ENCODE measurements at places on chromosomes 5 and 9. TPM values are rescaled to one million over a fixed set of nuclear protein-coding genes. Genes with fewer than 3 reads are reported as not detected.

DNA sequence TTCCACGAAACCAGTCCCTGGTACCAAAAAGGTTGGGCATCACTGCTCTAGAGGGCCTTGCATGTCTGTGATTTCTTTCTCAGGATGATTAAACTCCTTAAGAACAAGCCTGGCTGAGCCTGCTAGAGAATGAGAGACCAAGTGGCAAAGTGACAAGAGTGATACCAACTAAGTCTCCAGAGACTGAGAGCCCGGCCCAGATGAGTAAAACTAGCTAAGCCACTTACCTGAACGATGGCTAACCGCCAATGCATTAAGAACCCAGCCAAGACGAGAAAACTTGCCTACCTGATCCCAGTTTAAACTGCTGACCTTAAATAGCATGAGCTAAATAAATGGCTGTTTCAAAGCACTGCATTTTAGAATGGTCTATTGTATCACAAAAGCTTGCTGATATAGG, 5.6 kb upstream of the CCDC152 start:
- no peak for DNase-seq
- no peaks in the 10 kb centered on the region for H3K4me1 ChIP-seq
- H3K27me3 ChIP-seq, result peaks cover 1% of the 10 kb centered on the region
- no peaks in the 10 kb centered on the region for H3K36me3 ChIP-seq

GRCh38 chr5:125126050-125126449, 379.6 kb upstream of the ZNF608 start:
- H3K27ac ChIP-seq, result no peak overlapping the region
- no peak overlapping the region for H3K4me3 ChIP-seq
- no peaks in the 10 kb centered on the region for H3K36me3 ChIP-seq

DNA sequence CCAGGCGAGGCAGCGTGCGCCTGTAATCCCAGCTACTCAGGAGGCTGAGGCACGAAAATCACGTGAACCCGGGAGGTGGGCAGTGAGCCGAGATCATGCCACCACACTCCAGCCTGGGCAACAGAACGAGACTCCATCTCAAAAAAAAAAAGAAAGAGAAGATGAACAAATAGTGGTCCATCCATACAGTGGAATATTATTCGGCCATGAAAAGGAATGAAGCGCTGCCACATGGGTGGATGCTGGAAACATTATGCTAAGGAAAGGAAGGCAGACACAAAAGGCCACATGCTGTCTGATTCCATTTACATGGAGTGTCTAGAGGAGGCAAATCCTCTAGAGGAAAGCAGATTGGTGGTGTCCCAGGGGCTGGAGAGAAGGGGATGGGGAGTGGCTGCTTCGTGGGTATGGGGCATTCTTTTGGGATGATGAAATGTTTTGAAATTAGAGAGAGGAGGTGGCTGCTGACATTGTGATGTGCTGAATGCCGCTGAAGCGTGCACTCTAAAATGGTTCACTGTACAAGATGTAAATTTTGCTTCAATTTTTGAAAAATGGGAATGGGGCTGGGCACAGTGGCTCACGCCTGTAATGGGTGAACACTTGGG, 17.0 kb downstream of the PLPP7 start:
- peaks cover 7% of the 10 kb centered on the region for H3K4me1 ChIP-seq
- H3K27ac ChIP-seq, result peak overlapping the region; percentile 66
- H3K36me3 ChIP-seq, result no peaks in the 10 kb centered on the region
- no peak for DNase-seq

DNA sequence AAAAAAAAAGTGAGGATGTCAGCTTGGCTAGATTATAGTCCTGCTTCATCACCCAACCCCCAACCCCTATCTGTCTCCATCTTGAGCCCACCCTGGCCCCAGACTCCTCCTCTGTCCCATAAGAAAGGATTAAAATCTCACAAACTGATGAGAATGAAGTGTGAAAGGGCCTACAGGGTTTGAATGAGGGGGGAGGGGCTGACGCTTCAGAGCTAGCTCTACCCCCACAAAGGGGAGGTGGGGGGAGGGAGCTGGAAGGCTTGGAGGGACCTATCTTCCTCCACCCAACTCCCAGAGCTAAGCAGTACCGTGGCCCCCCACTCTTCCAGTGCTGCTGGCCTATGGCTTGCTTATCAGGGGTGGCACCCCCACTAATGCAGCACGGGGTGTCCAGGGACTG, 43.7 kb upstream of the HAND1 start:
- no peak overlapping the region for H3K4me3 ChIP-seq
- peaks cover 18% of the 10 kb centered on the region for H3K4me1 ChIP-seq
- H3K36me3 ChIP-seq, result peaks cover 8% of the 10 kb centered on the region
- no peak overlapping the region for H3K27ac ChIP-seq
- H3K27me3 ChIP-seq, result peaks cover 5% of the 10 kb centered on the region

DNA sequence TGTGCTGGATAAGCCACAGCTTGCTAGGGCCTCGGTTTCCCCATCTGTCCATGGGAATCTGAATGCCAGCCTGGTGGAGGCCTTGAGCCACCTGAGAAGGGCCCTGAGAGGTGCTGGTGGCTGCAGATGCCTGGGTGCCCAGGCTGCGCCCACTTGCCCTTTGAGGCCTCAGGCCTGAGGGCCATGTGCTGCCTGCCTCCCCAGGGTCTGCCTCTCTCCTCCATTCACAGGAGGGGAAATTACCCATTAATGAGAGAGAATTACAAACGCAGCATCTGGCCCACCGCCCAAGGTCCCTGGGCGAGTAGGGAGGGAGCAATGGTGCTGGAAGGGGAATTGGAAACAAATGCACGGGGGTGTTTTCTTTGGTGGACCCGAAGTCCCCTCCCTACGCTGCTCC, 59.6 kb downstream of the BARX1 start:
- no peak overlapping the region for H3K4me3 ChIP-seq
- DNase-seq, result no peak
- no peak overlapping the region for H3K27ac ChIP-seq
- peaks cover 7% of the 10 kb centered on the region for H3K36me3 ChIP-seq

GRCh38 chr9:7097785-7098752, 340.3 kb downstream of the KDM4C start:
- peaks cover 1% of the 10 kb centered on the region for H3K27me3 ChIP-seq
- no peak overlapping the region for H3K4me3 ChIP-seq
- H3K27ac ChIP-seq, result no peak overlapping the region
- peaks cover 4% of the 10 kb centered on the region for H3K4me1 ChIP-seq

DNA sequence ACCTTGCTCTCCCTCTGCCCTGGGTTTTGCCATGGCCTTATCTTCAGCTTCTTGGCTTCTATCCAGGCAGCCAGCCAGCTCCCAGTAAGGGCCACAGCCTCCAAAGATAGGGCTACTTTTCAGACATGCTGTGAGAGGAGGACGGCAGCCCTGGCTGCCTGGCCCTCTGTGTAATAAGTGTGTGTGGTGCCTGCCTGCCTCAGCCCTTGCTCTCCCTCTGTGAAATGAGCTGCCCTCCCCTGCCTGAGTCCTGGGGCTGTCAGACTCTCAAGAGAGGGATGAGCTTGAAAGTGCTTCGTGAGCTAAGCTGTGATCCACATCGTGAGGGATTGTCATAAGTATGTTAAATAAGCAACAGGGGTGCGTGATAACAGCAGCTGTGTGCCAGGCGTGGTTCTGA, 8.1 kb downstream of the NDST1 start:
- H3K36me3 ChIP-seq, result peaks cover 4% of the 10 kb centered on the region
- peak overlapping the region; percentile 38 for H3K4me3 ChIP-seq
- H3K27ac ChIP-seq, result peak overlapping the region; percentile 59
- no peak for DNase-seq
- peaks cover 50% of the 10 kb centered on the region for H3K4me1 ChIP-seq

DNA sequence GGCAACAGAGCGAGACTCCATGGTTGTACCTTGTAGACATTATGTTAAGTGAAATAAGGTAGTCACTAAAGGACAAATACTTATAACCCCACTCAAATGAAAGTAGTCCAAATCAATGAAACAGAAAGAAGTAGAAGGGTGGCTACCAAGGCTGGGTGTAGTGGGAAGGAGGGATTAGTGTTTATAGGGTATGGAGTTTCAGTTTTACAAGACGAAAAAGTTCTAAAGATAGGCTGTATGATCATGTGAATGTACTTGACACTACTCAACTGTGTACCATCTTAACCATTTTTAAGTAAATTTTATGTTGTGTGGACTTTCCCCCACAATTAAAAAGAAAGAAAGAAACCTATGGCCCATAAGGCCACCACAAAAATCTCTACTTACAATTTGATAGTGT, 32.2 kb downstream of the ALDH7A1 start:
- DNase-seq, result no peak
- H3K27ac ChIP-seq, result no peak overlapping the region
- no peaks in the 10 kb centered on the region for H3K4me1 ChIP-seq
- no peak overlapping the region for H3K4me3 ChIP-seq

- H3K27me3 ChIP-seq, result peaks cover 10% of the 10 kb centered on the region
- H3K4me3 ChIP-seq, result no peak overlapping the region
- no peak overlapping the region for H3K27ac ChIP-seq
These were observed 70.2 kb downstream of the SEMA4D start for GRCh38 chr9:89427621-89428221.

GRCh38 chr9:98037357-98037756, 19.2 kb upstream of the NANS start:
- H3K27me3 ChIP-seq, result peaks cover 8% of the 10 kb centered on the region
- no peak overlapping the region for H3K4me3 ChIP-seq
- H3K36me3 ChIP-seq, result no peaks in the 10 kb centered on the region
- no peak for DNase-seq

- H3K4me3 ChIP-seq, result no peak within 1 kb of the TSS
- DNase-seq, result peak; percentile 40
- H3K27me3 ChIP-seq, result peaks cover 10% of the 10 kb centered on the region
- peaks cover 5% of the 10 kb centered on the region for H3K36me3 ChIP-seq
These were observed at the start of gene ZDHHC11 for GRCh38 chr5:850511-851006. Gene ZDHHC11, minus strand, starts transcription at chr5:850986. Its CDS starts 384 bp downstream, at chr5:850602.

DNA sequence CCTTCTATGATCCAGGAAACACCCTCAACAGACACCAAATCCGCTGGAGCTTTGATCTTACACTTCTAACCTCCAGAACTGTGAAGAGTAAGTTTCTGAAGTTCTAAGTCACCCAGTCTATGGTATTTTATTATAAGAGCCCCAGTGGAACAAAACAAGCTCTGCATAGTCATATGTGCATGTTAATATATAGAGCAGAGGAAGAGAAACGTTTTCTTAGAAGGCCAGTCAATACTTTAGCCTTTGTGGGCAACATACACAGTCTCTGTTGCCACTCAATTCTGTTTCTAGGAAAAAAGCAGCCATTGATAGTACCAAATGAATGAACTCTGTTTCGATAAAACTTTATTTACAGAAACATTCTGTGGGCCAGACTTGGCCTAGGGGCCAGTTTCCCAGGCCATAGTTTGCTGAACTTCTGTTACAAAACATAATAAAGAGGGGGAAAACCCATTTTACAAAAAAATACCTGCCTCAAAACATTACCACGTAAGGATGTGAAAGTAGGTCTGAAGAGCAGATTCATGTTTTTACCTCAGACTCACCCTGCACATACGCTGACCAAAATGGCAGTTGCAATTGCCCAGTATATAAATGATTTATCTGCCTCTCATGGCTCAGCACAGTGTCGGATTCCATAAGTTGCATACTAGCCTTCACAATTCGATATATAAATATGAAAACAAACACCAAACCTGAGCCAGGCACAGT, 350.5 kb downstream of the SLIT3 start:
- peaks cover 7% of the 10 kb centered on the region for H3K27me3 ChIP-seq
- peaks cover 16% of the 10 kb centered on the region for H3K4me1 ChIP-seq
- no peaks in the 10 kb centered on the region for H3K36me3 ChIP-seq
- H3K4me3 ChIP-seq, result no peak overlapping the region
- DNase-seq, result no peak
- no peak overlapping the region for H3K27ac ChIP-seq

DNA sequence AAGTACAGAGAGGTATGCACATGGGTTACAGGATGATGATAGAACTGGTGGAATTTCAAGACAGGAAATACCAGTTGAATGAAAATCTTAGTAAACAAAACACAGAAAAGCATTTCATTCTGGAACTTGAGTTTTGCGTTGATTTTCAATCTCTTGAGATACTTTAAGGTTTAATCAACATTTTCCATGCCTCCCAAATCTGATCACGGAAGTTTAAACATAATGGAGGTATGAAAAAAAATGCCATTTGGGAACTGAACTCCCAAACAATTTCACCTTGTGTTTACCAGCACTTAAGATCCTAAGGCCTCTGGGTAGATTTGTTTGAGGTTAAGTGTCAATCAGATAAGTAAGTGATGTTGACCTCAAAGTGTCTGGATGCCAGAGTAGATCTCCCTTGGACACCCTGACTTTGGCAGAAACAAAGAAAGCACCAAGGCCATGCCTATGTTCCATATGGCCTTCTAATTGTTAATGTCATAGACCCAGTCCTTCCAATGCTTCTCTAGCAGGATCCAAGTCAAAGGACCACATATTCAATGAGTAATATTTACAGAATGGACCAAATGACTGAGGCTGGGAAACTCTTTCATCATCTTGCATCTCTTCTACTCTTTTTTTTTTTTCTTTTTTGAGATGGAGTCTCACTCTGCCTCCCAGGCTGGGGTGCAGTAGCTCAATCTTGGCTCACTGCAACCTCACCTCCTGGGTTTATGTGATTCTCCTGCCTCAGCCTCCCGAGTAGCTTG, 216.9 kb downstream of the ARRDC3 start:
- H3K27ac ChIP-seq, result no peak overlapping the region
- no peak overlapping the region for H3K4me3 ChIP-seq
- DNase-seq, result no peak
- H3K27me3 ChIP-seq, result no peaks in the 10 kb centered on the region

DNA sequence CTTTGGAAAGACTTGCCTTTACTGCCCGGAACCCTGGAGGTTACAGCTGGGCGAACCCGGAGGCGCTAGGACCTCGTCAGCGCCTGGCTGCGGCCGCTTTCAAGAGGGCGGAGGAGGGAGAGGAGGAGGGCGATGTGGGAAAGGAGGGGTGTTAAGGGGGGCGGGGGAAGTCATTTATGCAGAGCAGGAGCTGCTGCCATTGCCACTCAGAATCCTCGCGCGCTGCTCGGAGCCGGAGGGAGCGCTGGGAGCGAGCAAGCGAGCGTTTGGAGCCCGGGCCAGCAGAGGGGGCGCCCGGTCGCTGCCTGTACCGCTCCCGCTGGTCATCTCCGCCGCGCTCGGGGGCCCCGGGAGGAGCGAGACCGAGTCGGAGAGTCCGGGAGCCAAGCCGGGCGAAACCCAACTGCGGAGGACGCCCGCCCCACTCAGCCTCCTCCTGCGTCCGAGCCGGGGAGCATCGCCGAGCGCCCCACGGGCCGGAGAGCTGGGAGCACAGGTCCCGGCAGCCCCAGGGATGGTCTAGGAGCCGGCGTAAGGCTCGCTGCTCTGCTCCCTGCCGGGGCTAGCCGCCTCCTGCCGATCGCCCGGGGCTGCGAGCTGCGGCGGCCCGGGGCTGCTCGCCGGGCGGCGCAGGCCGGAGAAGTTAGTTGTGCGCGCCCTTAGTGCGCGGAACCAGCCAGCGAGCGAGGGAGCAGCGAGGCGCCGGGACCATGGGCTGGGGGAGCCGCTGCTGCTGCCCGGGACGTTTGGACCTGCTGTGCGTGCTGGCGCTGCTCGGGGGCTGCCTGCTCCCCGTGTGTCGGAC, at the start of gene PCSK5:
Gene PCSK5 (plus strand): TSS at position 202 of the 805 bp plus-strand sequence. CDS start 509 bp downstream, at position 711.
- H3K36me3 ChIP-seq, result no peaks in the 10 kb centered on the region
- peak within 1 kb of the TSS; percentile 97 for H3K4me3 ChIP-seq
- peaks cover 9% of the 10 kb centered on the region for H3K27me3 ChIP-seq
- DNase-seq, result peak; percentile 93

The ADAMTS12 gene
- 0.54 TPM for total RNA-seq

The NFIL3 gene
- 32.4 TPM for total RNA-seq

The PPP3R2 gene
- total RNA-seq, result not detected
